ENCODE measurements at places on chromosomes 12 and 14.

DNA sequence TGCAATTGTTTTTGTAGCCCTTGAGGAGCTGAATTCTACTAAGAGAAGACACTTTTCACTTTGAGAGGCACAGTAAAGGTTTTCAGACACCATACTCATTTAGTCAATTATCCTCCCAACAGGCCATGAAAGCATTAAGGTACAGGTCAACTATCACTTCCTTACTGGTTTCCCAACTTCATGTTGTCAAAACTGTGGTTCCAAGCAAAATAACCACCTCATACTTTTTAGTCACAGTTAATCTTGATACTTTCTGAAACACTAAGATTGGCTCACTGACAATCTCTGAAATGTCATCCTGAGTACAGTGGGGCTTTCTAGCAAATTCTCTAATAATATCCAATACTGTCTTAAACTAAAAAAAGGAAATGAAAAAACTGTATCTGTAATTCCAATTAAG is 71.7 kb downstream of the SLC2A13 start:
- DNase-seq = no peak

- DNase-seq = peak; percentile 40
Observed at GRCh38 chr14:59189091-59189785, 771 bp downstream of the DAAM1 start.

DNA sequence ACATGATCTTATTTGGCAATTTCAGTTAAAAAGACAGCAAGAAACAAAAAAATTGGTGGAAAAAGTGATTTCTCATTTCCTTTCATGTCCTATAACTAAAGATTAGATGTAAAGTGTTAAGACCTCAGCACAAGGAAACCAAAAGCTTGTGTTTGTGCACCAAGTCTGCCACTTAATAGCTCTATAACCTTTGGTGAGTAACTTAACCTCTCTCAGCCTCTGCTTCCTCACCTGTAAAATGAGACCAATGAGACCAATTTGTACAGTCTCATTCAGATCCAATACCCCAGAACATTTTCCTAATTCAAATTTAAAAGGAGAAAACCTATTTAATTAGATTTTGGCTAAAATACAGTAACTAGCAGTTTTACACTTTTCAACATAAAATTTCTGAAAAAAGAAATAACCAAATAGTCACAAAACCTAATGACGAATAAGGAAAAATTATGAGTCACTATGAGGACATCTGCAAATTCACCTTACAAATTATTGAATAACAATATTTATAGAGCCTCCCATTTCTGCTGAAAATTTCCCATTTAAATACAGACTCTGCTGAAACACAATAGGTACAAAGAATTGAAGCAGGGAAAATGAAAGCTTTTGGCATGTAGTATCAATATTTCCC is 71.1 kb downstream of the EPS8 start:
- DNase-seq = no peak

DNA sequence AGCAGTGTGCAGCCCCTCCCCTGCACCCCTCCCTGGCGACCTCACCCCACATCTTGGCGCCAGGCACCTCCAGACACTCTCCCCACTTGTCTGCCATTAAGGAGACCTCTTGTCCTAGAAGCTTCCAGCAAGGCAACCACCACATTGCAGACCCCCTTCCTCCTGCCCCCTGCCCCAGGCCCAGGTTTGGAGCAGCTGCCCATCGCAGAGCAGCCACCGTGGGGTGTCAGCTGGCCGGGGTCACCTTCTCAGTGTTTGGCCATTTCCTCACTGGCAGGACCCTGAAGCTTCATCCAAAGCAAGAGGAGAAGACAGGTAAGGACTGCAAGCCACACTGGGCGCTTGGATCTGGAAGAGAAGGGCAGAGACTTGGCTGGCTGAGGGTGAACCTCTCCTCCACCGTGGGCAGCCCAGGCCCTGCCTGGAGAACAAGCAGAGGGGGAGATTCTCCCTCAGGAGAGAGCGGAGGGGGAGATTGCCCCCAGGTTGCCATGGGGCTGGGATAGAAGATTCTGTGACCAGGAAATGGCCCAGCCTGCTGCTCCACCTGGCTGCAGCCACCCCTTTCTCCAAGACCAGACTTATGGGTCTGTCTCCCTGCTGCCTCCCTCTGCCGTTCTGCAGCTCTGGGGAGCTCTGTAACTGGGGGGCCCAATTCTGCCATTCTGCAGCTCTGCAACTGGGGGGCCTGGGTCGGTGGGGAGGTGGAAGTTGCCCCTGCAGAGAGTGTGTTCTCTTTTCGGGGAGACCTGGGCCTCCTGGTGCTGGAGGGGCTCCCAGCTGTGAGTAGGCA is 72.9 kb upstream of the C14orf180 start:
- no peak for DNase-seq

- DNase-seq = no peak
Observed at GRCh38 chr12:89752341-89752740, 43.7 kb upstream of the ATP2B1 start.

- no peak for DNase-seq
Observed at GRCh38 chr12:47312808-47313426, 233.2 kb upstream of the AMIGO2 start.

- DNase-seq = no peak
Observed at GRCh38 chr14:89807151-89807550, 147.4 kb downstream of the EFCAB11 start.

All from CD4-positive, alpha-beta T cell treated with Interferon alpha-2 for 1 hour (primary cell).